Spinal cord (tissue), 10 donors: ENCODE measurements at places on chromosomes 7 and 10. TPM values are rescaled to one million over a fixed set of nuclear protein-coding genes. Genes with fewer than 3 reads are reported as not detected.
A peak's percentile ranks its signal among the peaks of the same experiment; 100 is the strongest.

The FOXI2 gene
- 0.17 TPM for total RNA-seq

DNA sequence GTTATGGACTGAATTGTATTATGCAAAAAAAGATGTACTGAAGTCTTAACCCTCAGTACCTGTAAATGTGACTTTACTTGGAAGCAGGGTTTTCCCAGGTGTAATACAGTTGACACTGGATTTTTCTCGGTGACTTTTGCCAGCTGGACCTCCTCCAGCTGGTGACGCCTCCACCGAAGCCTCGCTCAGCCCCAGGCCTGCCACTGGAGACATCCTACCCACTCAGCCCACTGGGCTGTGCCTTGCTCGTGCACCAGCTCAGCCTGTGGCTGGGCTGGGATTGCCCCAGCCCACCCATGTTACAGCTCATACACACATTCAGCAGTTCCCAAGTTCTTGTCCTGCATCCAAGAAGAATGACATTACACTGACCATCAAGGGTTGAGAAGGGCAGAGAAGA is 42.4 kb upstream of the GPR22 start:
- no peak for DNase-seq
- H3K4me3 ChIP-seq = no peak overlapping the region
- H3K27me3 ChIP-seq = no peaks in the 10 kb centered on the region
- H3K36me3 ChIP-seq = no peaks in the 10 kb centered on the region
- no peaks in the 10 kb centered on the region for H3K4me1 ChIP-seq
- no peak overlapping the region for H3K27ac ChIP-seq

DNA sequence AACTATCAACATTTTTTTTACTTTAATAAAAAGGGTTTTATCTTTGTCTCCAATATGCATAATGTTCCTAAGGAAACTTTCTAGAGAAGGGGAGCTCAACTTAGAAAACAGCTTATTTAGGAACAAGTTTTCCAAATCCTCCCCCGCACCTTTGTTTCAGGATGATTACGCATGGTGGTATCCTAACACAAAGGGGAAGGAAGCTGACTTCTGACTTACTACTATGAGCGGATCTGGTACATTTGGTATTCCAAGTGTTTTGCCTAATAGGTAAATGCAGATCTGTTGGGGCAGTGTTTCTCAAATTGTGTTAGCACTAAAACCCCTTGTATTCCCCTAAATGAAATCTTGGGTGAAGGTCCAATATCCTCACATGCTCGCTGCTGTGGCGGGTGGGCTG is 229.3 kb upstream of the KLF14 start:
- H3K4me1 ChIP-seq = no peaks in the 10 kb centered on the region
- no peak overlapping the region for H3K4me3 ChIP-seq
- no peaks in the 10 kb centered on the region for H3K36me3 ChIP-seq
- DNase-seq = no peak

The GAD2 gene
- total RNA-seq = 5.6 TPM

The TMEM236 gene
- 0.44 TPM for total RNA-seq

The CALHM1 gene
- 0.06 TPM for total RNA-seq

GRCh38 chr10:130340816-130341215 is 204.6 kb downstream of the GLRX3 start:
- no peak for DNase-seq
- no peaks in the 10 kb centered on the region for H3K27me3 ChIP-seq
- H3K36me3 ChIP-seq = no peaks in the 10 kb centered on the region
- H3K27ac ChIP-seq = no peak overlapping the region
- H3K4me1 ChIP-seq = peaks cover 7% of the 10 kb centered on the region

The SPDYE2 gene
- not detected for total RNA-seq

DNA sequence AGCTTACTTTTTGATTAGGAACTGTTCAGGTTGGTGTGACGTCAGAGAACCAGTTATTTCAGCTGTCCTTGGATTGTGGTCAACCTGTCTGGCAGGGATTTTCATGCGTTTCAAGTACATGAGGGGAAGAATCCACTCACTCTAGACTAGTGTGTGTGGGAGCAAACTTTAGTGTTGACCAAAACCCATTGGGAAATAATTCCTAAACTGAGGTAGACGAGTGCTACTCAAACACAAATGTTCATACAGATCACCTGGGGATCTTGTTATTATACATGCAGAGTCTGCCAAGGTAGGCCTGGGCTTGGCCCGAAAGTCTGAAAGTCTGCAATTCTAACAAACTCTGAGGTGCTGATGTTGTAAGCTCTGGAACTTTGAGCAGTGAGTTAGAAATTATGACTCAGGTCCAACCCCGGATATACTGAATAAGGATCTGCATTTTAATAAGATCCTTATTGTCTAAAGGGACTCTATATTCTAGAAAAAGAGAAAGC is 111.1 kb upstream of the CREB5 start:
- no peaks in the 10 kb centered on the region for H3K27me3 ChIP-seq
- no peak overlapping the region for H3K27ac ChIP-seq
- no peak overlapping the region for H3K4me3 ChIP-seq
- no peaks in the 10 kb centered on the region for H3K36me3 ChIP-seq

- peaks cover 11% of the 10 kb centered on the region for H3K4me1 ChIP-seq
- H3K27me3 ChIP-seq = no peaks in the 10 kb centered on the region
- no peak overlapping the region for H3K27ac ChIP-seq
- H3K4me3 ChIP-seq = no peak overlapping the region
- DNase-seq = no peak
These were observed 12.9 kb downstream of the INPP5A start for GRCh38 chr10:132550366-132551092.

- no peaks in the 10 kb centered on the region for H3K36me3 ChIP-seq
- no peak overlapping the region for H3K27ac ChIP-seq
- no peak overlapping the region for H3K4me3 ChIP-seq
- DNase-seq = no peak
- no peaks in the 10 kb centered on the region for H3K4me1 ChIP-seq
These were observed 93.3 kb upstream of the GDF10 start for GRCh38 chr10:47206449-47207280.

GRCh38 chr10:103053659-103054581 is 135.8 kb downstream of the CNNM2 start:
- H3K36me3 ChIP-seq = peaks cover 2% of the 10 kb centered on the region
- DNase-seq = peak; percentile 88
- peaks cover 17% of the 10 kb centered on the region for H3K4me1 ChIP-seq
- H3K4me3 ChIP-seq = peak overlapping the region; percentile 24
- H3K27ac ChIP-seq = peak overlapping the region; percentile 53
- no peaks in the 10 kb centered on the region for H3K27me3 ChIP-seq

- peak; percentile 71 for DNase-seq
- peak within 1 kb of the TSS; percentile 86 for H3K27ac ChIP-seq
- H3K4me3 ChIP-seq = peak within 1 kb of the TSS; percentile 65
- no peaks in the 10 kb centered on the region for H3K27me3 ChIP-seq
- peaks cover 20% of the 10 kb centered on the region for H3K4me1 ChIP-seq
- peaks cover 2% of the 10 kb centered on the region for H3K36me3 ChIP-seq
These were observed at the start of gene AGK for GRCh38 chr7:141551094-141551781. Gene AGK, plus strand, starts transcription at chr7:141551410. Its CDS starts 4,057 bp downstream, at chr7:141555467.

DNA sequence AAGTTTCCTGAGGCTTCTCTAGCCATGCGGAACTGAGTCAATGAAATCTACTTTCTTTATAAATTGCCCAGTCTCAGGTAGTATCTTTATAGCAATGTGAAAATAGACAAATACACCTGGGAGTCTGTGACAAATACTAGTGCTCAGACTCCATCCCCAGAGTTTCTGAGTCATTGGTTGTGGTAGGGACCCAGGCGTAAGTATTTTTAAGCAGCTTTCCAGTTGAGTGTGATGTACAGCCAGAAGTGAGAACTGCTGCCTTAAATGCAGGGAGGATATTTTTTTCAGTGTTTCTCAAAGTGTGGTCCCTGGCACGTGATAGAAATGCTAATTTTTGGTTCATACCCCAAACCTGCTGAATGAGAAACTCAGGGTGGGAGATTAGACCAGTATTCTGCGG is 121.7 kb downstream of the SORCS3 start:
- DNase-seq = no peak
- no peaks in the 10 kb centered on the region for H3K27me3 ChIP-seq
- H3K36me3 ChIP-seq = no peaks in the 10 kb centered on the region

DNA sequence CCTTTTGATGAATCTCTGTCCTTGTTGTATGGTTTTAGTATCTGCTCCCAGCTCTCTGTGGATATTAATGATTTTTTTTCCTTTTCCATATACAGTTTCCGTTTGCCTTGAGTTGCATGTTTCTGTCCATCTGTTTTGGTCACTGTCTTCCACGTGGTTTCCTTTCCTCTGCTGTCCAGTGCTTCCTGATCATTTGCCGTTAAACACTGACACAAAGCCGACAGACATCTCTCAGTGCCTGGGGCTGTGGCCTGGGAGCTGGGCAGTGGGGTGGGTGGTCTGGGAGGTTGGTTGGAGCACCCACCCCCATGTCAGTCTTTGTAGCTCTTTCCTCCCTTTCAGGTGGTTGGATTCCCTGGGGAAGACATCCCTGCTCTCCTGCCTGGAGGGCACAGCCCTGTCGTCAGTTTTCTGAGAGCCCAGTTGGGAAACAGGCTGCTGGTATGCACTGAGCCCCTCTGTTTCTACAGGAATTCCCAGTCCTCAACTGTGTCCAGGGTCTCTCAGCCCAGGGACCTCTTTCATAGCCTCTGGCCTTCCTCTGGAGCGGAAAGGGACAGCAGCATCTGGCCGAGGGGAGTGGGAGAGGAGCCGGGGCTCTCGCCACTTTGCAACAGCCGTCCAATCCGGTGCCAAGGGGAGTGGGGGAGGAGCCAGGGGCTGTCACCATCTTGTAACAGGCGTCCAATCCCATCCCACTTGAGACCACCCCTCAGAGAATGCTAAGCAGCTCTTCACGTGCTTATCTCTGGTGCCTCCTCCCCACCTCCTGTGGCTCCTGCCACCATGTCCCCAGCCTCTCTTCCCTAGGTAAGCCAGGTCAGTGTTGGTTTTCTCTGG is 26.7 kb upstream of the MKI67 start:
- no peaks in the 10 kb centered on the region for H3K36me3 ChIP-seq
- H3K4me1 ChIP-seq = peaks cover 11% of the 10 kb centered on the region
- no peak overlapping the region for H3K4me3 ChIP-seq
- peaks cover 3% of the 10 kb centered on the region for H3K27me3 ChIP-seq
- H3K27ac ChIP-seq = no peak overlapping the region

- no peaks in the 10 kb centered on the region for H3K4me1 ChIP-seq
- DNase-seq = no peak
- H3K27me3 ChIP-seq = no peaks in the 10 kb centered on the region
- H3K36me3 ChIP-seq = no peaks in the 10 kb centered on the region
- H3K4me3 ChIP-seq = no peak overlapping the region
These were observed 15.5 kb upstream of the PTTG1IP2 start for GRCh38 chr7:90453931-90454330.

The PLEKHS1 gene
- total RNA-seq = 0.11 TPM

- no peak overlapping the region for H3K4me3 ChIP-seq
- no peak overlapping the region for H3K27ac ChIP-seq
- no peaks in the 10 kb centered on the region for H3K27me3 ChIP-seq
- no peak for DNase-seq
- H3K36me3 ChIP-seq = no peaks in the 10 kb centered on the region
These were observed 626.9 kb downstream of the ZWINT start for GRCh38 chr10:55734112-55734511.

GRCh38 chr10:59709395-59710125 is at the start of gene SLC16A9:
Gene SLC16A9, minus strand, starts transcription at chr10:59709850. Its CDS starts 25,559 bp downstream, at chr10:59684291.
- H3K27ac ChIP-seq = peak within 1 kb of the TSS; percentile 75
- peaks cover 5% of the 10 kb centered on the region for H3K27me3 ChIP-seq
- peak within 1 kb of the TSS; percentile 74 for H3K4me3 ChIP-seq
- H3K36me3 ChIP-seq = no peaks in the 10 kb centered on the region

GRCh38 chr7:112254709-112255387 is 48.4 kb downstream of the ZNF277 start:
- no peak overlapping the region for H3K27ac ChIP-seq
- no peak overlapping the region for H3K4me3 ChIP-seq
- H3K27me3 ChIP-seq = no peaks in the 10 kb centered on the region
- H3K4me1 ChIP-seq = peaks cover 4% of the 10 kb centered on the region

GRCh38 chr7:148563583-148564274 is 26.8 kb upstream of the C7orf33 start:
- H3K4me3 ChIP-seq = no peak overlapping the region
- no peaks in the 10 kb centered on the region for H3K4me1 ChIP-seq
- H3K27me3 ChIP-seq = no peaks in the 10 kb centered on the region
- H3K27ac ChIP-seq = no peak overlapping the region
- H3K36me3 ChIP-seq = no peaks in the 10 kb centered on the region

DNA sequence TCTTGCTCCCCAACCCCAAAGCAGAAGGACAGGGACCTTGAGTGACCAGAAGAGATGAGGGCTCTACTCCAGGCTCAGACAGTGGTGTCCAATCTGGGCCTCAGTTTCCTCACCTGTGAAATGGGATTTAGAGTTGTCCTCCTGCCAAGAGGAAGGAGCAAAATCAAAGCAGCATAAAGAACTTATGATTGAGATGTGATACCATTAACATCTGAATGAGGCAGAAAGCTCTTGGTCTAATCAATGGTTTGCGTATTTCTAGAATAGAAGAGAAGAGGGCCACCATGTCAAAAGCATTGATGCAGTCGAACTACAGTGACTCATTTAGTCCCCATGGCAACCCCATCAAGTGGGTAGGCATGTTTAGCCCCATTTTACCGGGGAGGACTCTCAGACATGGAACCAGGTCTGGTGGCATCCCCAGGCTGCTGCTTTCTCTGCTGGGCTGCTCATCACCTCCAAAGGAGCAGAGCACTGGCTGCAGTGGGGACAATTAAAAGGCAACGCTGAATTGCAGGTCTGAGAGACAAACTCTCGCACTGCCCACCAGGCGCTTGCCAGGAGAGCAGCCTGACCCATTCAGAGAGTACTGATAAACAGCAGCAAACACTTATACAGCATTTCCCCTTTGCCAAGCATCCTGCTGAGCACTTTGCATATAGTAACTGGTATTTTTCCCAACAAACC is 175.9 kb downstream of the NEURL1 start:
- DNase-seq = no peak
- H3K27ac ChIP-seq = no peak overlapping the region
- peaks cover 37% of the 10 kb centered on the region for H3K4me1 ChIP-seq
- H3K36me3 ChIP-seq = peaks cover 21% of the 10 kb centered on the region

- H3K4me1 ChIP-seq = peaks cover 8% of the 10 kb centered on the region
- H3K4me3 ChIP-seq = no peak overlapping the region
- no peaks in the 10 kb centered on the region for H3K27me3 ChIP-seq
- H3K27ac ChIP-seq = no peak overlapping the region
These were observed 89.7 kb upstream of the FAM20C start for GRCh38 chr7:102721-103120.

GRCh38 chr10:79353000-79353406 is 5.7 kb downstream of the PPIF start:
- H3K4me1 ChIP-seq = peaks cover 22% of the 10 kb centered on the region
- no peak for DNase-seq
- no peak overlapping the region for H3K27ac ChIP-seq
- H3K27me3 ChIP-seq = no peaks in the 10 kb centered on the region

- no peaks in the 10 kb centered on the region for H3K4me1 ChIP-seq
- no peak for DNase-seq
- H3K36me3 ChIP-seq = no peaks in the 10 kb centered on the region
- no peaks in the 10 kb centered on the region for H3K27me3 ChIP-seq
- no peak overlapping the region for H3K4me3 ChIP-seq
These were observed 361.8 kb downstream of the MAGI2 start for GRCh38 chr7:79091661-79092060.

The CADPS2 gene
- 36.7 TPM for total RNA-seq
